Urinary bladder (tissue), 4 donors: ENCODE measurements at places on chromosomes 11 and 22.

DNA sequence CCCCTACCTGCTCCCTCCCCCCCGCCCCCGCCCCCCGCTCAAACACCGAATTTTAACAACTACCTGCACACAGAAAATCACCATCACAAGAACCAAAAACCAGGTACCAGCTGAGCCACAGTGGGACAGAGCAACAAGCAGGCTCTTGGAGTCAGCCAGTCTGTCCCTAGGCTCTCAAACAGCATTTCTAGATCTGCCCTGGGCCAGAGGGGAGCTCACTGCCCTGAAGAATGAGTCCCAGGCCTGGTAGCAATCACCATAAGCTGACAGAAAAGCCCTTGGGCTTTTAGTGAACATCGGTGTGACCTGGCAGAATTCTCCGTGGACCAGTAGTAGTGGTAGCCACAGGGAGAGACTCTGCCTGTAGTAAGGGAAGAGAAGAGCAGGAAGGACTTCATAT, 58.3 kb downstream of the C11orf87 start:
- no peak for DNase-seq

DNA sequence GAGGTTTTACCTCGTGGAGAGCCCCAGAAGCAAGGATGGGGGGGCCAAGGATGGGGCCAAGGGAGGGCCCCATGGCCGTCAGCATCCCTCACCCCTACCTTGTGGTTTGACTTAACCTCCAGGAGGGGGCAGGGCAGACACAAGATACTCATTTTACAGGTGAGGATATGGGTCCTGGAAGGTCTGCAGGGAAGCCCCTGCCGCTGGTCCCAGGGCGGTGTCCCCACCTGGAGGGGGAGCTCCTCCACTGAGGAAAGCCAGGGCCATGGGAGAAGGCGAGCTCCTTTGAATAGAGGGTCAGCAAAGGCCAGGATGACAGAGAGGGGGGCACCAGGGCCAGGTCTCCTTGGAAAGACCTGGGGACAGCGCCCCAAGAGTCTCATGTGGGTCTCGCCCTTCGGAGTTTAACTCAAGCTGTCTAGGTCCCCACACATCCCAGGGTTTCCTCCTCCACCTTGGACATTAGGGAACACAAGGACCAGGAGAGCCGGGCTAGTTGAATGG, 5.9 kb upstream of the ADORA2A start:
- no peak for DNase-seq

- DNase-seq, result no peak
Measured at GRCh38 chr22:37098976-37099591, 10.4 kb downstream of the TMPRSS6 start.

DNA sequence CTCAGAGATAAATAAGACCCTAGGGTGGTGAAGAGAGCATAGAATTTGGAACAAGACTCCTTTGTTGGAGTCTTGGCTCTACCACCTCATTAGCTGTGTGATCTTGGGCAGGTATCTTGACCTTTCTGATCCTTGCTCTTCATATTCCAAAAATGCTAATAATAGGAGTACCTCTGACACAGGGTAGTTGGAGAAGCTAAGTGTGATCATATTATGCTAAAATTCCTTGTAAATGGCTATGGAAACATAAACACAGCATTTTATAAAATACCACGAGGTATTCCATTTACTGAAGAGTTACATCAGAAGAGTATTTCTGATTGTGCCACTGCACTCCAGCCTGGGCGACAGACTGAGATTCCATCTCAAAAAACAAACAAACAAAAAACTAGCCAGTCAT, 9.4 kb downstream of the PTPRJ start:
- no peak for DNase-seq

- no peak for DNase-seq
Measured at GRCh38 chr11:17369094-17369493, 17.5 kb downstream of the NCR3LG1 start.

DNA sequence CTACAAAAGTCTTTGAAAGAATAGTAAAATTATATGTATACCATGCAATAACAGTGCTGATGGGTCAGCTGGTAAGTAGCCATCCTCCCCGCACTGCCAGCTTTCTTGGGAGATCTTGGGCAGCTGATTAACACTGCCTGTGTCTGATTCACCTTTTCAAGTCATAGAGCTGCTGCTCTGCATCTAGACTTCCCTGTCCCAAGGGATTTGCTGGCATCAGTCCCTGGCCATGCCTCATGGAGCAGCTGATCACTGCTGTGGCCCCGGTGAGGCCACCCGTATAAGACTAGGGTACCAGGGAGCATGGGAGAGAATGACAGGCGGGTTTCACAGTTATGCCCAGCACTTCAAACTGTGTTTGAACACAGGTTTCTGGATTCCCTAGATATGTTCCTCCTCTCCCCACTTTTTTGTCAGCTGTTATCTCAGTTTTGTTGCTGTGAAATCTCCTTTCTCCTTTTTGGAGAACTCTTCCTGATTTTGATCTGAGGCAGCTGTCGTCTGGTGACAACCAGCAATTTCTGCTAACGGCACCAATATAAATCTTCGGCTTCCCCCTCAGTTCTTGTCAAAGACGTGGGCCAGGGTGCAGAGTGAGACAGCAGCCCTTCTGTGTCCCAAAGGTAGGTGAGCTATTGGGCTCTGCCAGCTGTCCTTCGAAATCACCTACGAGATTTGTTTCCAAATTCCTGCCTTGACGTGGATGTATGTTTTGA, 438.9 kb downstream of the NTM start:
- DNase-seq, result no peak

DNA sequence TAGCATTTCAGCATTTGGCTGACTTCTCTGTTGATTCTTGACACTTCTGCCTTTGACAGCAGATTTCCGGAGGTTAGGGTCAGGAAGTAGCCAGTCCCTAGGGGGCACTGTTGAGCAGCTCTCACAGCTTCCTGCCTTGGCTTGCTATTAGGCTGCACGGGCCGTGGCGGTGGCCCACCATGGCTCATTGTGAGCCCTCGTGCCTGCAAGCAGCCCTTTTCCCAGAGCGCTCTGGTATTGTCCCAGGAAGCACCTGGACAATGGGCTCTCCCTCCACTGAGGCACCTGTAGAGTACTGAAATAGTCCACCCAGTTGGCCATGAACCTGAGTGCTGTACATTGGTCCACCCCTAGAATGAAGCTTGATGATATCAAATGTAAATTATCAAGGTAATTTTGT, 100.2 kb upstream of the GAL start:
- DNase-seq, result no peak

GRCh38 chr11:114890038-114890437, 211.7 kb downstream of the NXPE2 start:
- no peak for DNase-seq

- no peak for DNase-seq
Measured at GRCh38 chr22:37244114-37244921, at the start of gene RAC2. RAC2 (minus strand) TSS chr22:37244269; CDS start chr22:37244148, 121 bp downstream.

DNA sequence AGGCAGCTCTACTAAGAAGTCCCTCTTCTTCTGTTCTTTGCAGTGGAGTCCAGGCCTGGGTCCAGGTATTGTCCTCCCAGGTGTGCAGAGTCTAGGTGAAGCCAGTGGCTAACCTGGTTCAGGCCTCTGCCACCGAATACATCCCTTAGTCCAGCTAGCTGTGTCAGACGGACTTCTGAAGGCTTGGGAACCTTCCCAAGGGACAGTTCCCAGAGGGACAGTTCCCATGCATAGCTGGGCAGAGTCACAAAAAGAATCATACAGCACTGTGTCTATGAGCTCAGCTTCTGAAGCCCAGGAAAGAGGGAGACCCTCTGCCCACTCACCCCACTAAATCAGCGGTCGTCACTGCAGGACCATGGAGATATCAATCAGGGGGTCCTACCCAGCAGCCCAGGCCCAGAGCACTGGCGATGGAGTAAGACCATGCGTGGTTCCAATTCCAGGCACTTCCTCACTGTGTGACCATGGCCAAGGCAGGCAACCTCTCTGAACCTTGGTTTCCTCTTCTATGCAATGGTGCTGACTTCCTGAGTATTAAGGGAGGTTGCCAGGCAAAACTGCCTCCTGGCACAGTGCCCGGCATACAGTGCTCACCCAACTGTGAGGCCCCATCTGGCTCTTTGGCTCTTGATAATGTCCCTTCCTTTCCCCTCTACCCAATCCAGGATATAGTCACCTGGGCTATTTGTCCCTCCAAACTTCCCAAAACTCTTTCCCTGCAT, 3.4 kb downstream of the MS4A10 start:
- DNase-seq, result no peak

- no peak for DNase-seq
Measured at GRCh38 chr11:65493367-65494176, 5.3 kb upstream of the MALAT1 start.

DNA sequence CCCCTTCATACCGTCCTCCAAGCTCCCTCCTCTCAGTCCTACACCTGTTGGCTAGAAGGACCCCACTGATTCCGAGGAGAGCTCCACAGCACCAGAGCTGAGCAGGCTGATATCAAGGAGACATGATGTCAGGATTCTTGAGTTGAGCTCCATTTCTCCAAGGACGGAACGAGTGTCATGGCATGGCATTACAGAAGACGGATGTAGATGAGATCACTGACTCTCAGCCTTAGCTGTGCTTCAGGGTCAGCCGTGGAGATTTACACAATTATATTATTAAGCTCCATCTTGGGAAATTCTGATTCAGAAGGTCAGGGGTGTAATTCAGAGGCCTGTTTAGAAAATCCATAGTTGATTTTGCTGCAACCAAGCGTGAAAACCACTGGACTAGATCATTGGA, 428.9 kb upstream of the B3GAT1 start:
- no peak for DNase-seq

- no peak for DNase-seq
Measured at GRCh38 chr11:102368472-102368871, 21.5 kb downstream of the BIRC2 start.

- no peak for DNase-seq
Measured at GRCh38 chr11:123590296-123590912, 64.0 kb downstream of the SCN3B start.

DNA sequence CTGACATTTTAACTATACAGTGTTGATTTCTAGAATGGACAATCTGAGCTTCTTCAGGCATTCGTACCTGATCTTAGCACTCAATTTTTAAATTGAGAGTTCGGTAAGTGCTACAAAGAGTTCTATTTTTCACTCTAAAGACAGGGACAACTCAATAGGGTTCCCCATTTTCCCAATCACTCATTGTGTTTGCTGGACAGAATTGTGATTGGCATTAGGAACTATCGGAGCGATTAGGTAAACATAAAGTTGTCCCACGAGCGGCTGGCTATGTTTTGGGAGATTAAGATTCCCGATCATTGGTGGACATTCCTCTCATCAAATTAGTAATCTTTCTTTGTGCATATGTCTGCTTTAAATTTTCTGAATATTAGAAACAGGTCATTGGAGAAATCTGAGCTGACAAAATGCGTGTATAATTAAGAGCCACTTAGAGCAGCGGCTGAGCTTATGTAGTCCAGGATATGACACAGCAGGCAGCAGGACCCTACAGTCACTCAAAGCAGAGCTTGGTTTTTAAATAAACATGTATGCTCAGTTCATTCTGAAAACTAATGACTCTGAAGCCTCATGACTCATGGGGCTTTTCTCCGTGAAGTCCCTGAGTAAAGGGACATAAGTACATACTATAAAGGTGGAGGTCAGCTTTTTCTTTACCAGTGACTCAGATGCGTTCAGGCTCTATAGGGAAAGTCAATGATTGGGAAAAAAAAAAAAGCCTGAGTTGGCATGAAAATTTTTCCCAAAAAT, 109.4 kb downstream of the GRIA4 start:
- no peak for DNase-seq

GRCh38 chr11:69686856-69687255, 11.7 kb upstream of the LTO1 start:
- no peak for DNase-seq

DNA sequence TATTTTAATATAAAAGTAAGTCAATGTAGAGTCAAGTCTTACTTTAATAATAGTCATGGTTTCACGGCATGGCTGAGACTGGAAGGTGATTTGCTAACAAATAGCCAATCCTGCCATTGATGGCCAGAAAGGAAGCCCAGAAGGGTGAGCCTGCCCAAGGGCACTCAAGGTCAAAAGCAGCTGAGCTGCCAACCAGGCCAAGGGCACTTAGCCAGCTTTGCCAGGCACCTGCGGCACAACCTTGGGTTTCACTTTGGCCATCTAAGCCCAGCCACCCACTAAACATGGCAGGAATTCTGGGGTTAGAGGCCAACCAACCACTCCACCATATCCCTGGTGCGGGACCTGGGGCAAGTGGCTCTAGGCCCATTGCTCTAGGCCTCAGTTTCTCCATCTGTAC, 4.2 kb downstream of the LHFPL7 start:
- no peak for DNase-seq

GRCh38 chr11:133711545-133711944, 133.8 kb downstream of the SPATA19 start:
- DNase-seq, result no peak

- DNase-seq, result no peak
Measured at GRCh38 chr22:46985507-46985882, 223.0 kb downstream of the TBC1D22A start.

- DNase-seq, result no peak
Measured at GRCh38 chr22:26481112-26481693, 2.4 kb downstream of the HPS4 start.

DNA sequence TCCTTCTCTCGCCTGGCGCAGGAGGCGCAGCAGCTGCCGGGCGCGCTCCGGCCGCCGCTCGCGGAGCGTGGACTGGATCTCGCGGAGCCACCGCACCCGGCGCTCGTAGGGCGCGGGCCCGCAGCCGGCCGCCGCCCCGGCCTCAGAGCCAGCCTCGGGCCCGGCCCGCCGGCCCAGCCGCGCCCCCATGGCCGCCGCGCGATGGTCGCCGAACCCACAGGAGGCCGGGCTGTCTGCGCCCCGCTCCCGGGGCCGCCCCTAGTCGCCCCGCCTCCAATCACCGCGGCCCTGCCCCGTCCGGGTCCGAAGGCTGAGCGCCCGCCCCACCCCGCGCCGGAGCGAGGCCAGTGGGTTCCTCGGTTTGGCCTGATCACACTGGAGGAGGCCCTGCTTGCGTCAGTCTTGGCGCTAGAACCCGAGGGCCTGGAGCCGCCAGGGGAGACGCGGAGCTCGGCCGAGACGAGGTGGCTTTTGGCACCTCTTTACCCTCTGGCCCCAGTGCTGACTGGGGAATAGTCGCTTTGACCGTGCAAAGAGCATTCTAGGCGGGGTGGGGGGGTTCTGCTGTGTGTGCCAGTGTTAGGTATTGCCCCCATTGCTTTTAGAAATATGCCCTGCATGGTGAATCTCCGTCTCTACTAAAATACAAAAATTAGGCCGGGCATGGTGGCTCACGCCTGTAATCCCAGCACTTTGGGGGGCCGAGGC, at the start of gene LRRC75B:
TSS of gene LRRC75B (minus strand) at position 223 of the 708 bp plus-strand sequence. CDS start at position 189, 34 bp downstream.
- DNase-seq, result peak; percentile 69

DNA sequence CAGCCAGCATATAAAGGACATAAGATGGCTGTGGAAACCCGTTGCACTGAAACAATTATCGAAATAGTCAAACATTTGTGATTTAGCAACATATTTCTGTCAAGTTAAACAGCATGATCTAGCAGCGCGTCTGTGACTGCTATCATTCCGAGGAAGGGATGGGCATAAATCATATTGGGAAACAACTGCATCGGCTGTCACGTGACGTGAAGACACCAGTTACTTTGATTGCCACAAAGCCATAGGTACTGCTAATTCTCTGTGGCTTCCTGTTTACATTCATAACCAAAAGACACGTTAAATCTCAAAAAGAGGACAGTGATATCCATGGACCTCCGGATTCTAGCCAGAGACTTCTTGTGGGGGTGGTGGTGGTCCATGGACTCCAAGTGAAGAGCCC, 87.8 kb downstream of the CACNA1I start:
- no peak for DNase-seq

- no peak for DNase-seq
Measured at GRCh38 chr11:79437278-79437980, 3.4 kb downstream of the TENM4 start.

- DNase-seq, result no peak
Measured at GRCh38 chr11:64356498-64357411, 2.2 kb upstream of the RPS6KA4 start.

GRCh38 chr11:12048936-12049790, 40.7 kb upstream of the DKK3 start:
- no peak for DNase-seq
